ENCODE measurements at places on chromosomes 6 and 20. TPM values are rescaled to one million over a fixed set of nuclear protein-coding genes. Genes with fewer than 3 reads are reported as not detected.

- no peak for DNase-seq
Observed at GRCh38 chr6:104858642-104859041, 1.1 kb downstream of the HACE1 start.

- no peak for DNase-seq
Observed at GRCh38 chr20:10846766-10847165, 173.0 kb upstream of the JAG1 start.

GRCh38 chr6:133645966-133646740, 242.8 kb upstream of the TCF21 start:
- peak; percentile 53 for DNase-seq

GRCh38 chr6:157433678-157434081, 52.7 kb downstream of the ZDHHC14 start:
- DNase-seq = no peak

- DNase-seq = no peak
Observed at GRCh38 chr6:169452117-169452868, 198.6 kb upstream of the THBS2 start.

GMPR gene
- total RNA-seq = 0.47 TPM

SOX18 gene
- total RNA-seq = 1.7 TPM

Data from NCI-H460 (cell line).